CD8-positive, alpha-beta memory T cell (primary cell): ENCODE measurements at places on chromosomes 2 and 18. TPM values are rescaled to one million over a fixed set of nuclear protein-coding genes. Genes with fewer than 3 reads are reported as not detected.

DNA sequence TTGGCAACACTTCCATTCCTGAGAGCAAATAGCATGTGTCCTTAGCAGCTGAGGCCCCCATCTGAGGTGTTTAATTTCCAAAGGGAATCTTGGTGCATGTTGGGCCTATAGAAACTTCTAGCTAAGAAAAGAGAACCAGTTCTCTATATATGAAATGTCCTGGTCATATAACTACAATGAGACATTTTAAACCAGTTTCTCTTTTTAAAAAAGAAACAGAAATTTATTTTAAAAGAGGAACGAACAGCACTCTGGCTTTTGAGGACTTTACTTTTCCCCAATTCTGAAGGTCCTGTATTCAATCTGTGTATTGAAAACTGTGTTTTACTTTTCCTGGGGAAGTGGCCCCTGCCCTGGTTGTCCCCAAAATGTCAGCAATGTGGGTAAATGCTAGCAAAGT is 309.5 kb upstream of the STON1 start:
- DNase-seq = no peak

DNA sequence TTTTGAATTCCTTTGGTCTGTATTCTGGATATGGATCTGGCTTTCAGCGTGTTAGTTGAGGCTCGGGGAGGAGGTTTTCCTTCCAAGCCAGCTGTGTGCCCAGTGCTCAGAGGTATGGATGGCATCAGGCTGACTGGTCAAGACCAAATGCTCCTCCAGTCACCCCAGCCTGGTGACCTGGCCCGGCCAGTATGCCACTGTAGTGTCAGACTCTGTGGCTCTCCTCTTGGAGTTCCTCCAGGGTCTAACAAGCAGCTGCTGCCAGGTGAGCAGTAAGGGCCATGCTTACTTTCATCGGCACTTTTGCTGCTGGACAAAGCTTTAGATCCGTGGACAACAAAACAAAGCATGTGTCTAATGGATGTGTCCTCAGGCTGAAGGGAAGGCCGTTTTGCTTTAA is 44.1 kb downstream of the CABLES1 start:
- DNase-seq = no peak

DNA sequence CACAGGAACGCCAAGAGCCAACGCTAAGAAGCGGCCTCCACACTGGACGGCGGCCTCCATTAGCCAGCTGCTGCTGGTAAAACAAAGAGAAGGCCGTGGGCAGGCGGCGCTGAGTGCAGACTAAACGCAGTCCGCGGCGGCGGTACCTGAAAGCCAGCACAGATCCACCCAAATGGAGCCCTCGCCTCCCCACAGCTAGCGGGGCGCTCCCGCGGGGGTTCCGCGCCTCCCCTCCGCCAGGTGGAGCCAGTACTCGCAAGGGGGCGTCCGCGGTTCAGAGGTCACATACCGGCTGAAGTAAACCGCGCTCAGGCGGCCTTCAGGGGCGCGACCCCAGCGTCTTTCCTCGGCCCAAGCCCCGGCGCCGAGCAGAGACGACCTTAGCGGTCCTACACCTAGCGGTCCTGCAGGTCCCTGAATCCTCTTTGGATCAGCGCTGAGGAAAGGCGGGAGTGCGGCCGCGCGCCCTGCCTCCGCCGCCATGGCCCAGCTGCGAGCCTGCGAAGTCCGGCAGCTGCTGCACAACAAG is 293.1 kb upstream of the ERBB4 start:
- no peak for DNase-seq

DNA sequence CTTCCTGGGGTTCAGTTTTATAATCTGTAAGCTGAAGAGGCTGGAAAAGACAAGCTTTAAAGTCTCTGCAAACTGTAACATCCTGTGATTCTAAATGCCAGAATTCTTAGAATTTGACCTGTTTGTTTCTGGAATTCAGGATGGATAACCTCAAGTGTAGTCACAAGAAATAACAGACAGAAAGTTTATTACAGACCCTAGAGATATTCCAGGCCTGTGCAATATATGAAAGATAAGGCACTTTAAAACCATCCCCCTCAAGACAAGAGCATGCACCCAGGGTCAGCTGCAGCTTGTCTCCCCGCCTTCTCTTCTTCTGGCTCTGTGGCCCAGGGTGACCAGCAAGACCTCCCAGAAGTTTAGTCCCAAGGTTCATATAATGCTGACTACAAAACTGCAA is 298.7 kb upstream of the ACVR2A start:
- DNase-seq = no peak

DNA sequence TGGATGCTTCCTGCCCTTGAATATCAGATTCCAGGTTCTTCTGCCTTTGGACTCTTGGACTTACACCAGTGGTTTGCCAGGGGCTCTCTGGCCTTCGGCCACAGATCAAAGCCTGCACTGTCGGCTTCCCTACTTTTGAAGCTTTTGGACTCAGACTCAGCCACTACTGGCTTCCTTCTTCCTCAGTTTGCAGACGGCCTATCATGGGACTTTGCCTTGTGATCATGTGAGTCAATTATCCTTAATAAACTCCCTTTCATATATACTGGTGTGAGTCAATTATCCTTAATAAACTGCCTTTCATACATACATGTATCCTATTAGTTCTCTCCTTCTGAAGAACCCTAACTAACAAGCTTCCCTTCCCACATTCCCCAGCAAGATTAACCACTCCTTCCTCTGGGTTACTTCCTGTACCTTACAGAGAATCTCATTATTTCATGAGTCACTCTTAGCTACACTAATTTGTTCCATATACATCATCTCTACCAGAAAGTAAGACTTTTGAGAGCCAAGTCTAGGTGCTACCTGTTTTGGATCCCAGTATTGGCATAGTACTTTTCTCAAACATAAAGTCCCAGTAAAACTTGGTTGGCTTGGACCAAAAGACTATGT is 31.3 kb upstream of the LRATD1 start:
- no peak for DNase-seq

GRCh38 chr18:26488417-26489009 is 59.8 kb downstream of the KCTD1 start:
- DNase-seq = no peak

GRCh38 chr2:47810850-47811249 is 27.9 kb downstream of the MSH6 start:
- no peak for DNase-seq

GRCh38 chr2:182301093-182301492 is 125.7 kb downstream of the PDE1A start:
- DNase-seq = no peak

DNA sequence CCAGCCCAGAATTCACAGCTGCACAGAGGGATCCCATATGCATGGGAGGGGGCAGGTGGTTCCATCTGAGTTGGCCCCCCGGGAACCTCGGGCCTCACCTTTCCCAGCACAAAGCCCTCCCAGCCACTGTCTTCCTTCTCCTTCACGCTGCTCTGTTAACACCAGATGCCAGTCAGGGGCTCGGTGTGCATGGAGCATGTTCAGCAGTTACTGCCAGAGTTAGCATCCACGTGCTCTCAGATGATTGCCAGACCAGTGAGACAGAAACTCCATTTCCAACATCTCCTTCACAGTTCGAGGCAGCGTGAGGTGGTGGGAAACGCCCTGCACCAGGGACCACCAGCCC is 101.0 kb downstream of the PTGR3 start:
- DNase-seq = no peak

DNA sequence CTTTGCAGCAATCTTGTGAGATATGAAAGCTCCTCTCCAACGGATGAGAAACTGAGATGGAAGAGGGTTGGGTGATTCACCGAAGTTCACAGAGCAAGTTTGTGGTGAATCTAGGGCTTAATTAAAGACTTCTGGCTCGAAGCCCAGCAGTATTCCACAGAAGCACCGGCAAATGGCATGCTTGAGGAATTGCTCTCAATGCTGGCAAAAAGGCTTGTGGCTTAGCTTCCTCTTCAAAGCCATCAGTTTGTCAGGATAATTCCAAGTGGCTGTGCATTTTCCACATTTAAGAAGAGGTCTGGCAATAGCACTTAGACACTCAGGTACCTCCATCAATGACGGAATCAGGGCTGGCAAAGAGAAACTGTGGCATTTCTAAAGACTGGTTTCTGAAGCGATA is 98.7 kb upstream of the SLC66A3 start:
- DNase-seq = no peak

- no peak for DNase-seq
These were observed 136.8 kb downstream of the SMAD7 start for GRCh38 chr18:48813833-48814489.

- DNase-seq = no peak
These were observed 40.5 kb downstream of the IRS1 start for GRCh38 chr2:226758921-226759640.

- DNase-seq = no peak
These were observed 116.7 kb downstream of the PTRHD1 start for GRCh38 chr2:24676493-24676892.

- no peak for DNase-seq
These were observed 48.6 kb downstream of the GULP1 start for GRCh38 chr2:188340257-188340656.

DNA sequence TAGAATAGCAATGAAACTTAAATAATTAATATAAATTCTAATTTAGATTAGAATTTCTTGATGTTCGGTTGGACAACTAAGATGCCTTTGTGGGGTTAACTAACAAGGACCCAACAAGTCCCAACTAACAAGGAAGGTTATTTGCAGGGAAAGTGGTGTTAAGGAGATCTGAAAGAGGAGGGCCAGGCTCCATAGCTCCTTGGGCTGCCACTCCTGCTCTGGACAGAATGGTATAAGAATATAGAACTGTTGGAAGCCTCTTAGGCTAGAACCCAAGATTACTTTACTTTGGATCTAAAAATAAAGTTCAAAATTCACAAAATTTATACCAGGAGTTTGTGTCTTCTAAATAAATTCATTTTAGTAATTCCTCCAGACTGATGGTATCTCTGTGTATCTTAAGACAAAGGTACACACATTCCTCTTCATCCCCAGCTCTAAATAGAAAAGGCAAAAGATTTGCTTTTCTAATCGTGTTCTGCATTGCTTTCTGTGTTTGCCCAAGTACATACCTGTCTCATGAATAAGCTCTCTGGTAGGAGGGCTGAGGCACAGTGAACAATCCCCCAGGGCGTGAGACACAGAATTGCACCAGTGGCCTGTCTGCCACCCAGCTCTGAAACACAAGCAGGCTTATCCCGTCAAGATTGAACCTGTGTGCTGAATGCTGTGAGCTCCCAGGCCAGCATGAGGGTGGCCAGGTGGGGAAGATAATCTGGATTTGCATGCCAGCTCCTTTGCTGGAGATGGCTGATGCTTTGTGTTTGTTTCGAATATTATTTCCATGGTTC is 176.0 kb downstream of the ACKR3 start:
- DNase-seq = no peak

- no peak for DNase-seq
These were observed 17.3 kb downstream of the BMP10 start for GRCh38 chr2:68853915-68854314.

DNA sequence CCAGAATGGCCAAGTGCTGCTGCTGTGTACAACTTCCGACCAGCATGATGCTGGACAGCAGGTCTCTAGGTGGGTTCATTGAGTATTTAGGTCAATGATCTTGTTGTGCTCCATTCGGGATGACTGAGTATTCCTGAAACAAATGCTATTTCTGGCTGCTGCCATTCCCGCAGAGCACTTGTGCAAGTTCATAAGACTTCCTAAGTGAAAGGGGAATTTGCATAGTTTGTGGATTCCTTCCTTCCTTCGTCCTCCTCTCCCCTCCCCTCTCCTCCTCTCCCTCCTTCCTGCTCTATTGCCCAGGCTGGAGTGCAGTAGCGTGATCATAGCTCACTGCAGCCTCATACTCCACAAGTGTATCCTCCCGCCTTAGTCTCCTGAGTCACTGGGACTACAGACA is 40.4 kb downstream of the LDLRAD4 start:
- DNase-seq = no peak

- DNase-seq = no peak
These were observed 258.4 kb downstream of the CD226 start for GRCh38 chr18:69689121-69689759.

DNA sequence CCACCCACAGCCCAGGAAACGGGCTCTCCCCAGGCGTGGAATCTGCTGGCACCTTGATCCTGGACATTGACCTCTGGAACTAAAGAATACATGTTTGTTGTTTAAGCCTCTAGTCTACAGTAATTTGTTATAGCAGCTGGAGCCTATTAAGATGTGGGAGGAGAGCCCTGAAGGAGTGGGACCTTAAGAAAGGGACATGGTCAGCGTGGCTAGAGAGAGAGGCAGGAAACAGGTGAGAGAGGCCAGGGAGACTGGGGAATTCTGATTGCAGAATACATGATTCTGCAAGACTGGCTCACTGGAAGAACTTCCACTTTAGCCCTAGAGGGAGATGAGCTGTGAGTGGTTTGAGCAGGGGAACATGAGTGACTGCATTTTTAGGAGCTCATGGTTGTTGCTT is 83.2 kb downstream of the CD8B2 start:
- DNase-seq = no peak

DNA sequence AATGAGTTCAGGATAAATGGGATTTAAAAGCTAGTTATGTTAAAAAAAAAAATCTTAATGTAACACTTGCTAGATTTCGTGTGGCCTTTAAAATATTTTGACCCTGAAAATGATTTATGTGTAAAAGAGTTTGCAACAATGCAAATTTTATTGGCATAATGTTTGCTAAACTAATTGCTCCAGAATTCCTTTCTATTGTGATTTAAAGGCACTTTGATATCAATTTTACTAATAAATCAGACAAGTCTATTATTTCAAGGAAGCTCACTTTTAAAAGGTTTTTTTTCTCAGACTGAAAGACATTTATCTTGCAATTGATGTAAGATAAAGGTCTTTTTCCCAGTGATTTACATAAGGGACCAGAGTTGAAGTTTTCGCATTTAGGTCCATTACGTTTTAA is 17.5 kb downstream of the AP1S3 start:
- DNase-seq = no peak

DNA sequence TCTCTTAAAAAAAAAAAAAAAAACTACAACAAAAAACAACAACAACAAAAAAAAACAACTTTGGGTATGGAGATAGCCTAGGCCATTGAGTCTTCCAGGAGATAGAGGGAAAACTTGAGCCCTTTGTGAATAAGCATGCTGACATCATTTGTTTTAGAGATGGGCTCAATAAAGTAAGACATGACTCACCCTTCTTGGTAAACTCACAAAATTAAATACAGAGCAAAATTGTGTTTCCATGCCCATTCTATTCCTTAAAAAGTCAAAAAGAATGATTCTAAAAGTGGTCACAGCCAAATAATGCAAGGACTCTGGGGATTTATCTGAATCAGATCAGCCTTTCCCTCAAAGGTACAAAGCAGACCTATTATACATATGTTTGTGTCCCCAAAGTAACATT is 117.4 kb downstream of the ETAA1 start:
- DNase-seq = no peak

DNA sequence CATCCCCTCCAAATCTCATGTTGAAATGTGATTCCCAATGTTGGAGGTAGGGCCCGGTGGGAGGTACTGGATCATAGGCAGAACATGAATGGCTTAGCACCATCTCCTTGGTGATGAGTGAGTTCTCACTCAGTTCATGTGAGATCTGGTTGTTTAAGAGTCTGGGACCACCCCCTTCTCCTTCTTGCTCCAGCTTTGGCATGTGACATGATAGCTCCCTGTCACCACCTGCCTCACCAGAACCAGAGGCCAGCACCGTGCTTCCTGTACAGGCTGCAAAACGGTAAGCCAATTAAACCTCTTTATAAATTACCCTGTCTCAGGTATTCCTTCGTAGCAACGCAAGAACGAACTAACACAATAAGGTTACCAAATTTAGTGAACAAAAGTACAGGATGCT is 95.4 kb downstream of the ZBTB7C start:
- DNase-seq = no peak

SERPINB12 gene
- total RNA-seq = not detected

HDLBP gene
- total RNA-seq = 307 TPM

CFC1 gene
- total RNA-seq = not detected

ATP5F1A gene
- 456 TPM for total RNA-seq

OTOF gene
- total RNA-seq = 2.6 TPM

CD8A gene
- total RNA-seq = 359 TPM

KLF11 gene
- total RNA-seq = 7.5 TPM

FOXD4L1 gene
- 0.15 TPM for total RNA-seq

INO80D gene
- 20.7 TPM for total RNA-seq
